ENCODE measurements at places on chromosomes 7 and 10.

DNA sequence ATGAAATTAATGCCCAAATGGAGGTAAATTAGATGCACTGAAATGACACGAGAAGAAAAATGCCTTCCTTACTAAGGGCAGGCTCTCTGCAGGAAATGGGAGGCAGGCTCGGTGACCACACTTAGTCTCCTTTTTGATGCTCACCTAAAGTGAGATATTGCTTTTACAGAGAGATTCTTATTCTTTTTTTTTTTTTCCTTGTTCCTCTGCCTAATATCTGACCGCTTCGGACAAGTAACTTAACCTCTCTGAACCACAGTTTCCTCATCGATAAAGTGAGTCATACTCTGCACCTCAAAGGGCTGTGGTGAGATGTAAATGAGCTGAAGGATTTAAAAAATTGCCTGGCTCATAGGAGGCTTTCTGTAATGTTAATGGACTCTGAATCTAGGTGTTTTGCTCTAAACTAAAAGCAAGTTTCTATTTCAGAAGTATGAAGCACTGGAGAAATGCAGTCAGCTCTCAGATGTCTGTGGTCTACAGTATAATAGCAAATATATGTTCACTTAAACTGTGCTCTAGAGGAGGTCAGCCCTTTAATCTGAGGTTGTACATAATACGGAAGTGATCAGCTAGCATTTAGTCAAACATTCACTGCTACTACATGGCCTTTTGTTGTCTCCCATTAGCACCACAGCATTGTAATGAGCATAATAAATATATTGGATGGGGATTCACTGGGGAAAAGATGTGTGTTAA, 23.2 kb downstream of the NKX2-3 start:
- no peak for DNase-seq

DNA sequence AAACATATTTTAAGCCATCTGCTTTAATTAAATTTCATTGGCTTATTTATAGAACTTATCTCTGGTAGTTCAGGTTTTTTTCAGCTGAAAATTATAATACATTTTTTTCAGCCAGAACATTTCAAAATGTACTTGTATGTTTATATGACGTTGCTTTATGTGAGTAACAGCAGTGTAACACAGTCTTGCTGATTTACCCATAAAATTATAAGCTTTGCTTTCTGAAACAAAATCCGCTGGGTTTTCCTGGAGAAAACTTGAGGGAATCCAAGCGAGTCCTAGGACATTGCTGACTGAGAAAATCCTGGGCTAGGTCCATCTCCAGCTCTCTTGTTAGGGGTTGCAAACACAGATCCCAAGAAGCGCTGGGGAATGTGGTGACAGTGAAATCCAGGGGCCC, 112.2 kb upstream of the GATA3 start:
- DNase-seq = no peak

DNA sequence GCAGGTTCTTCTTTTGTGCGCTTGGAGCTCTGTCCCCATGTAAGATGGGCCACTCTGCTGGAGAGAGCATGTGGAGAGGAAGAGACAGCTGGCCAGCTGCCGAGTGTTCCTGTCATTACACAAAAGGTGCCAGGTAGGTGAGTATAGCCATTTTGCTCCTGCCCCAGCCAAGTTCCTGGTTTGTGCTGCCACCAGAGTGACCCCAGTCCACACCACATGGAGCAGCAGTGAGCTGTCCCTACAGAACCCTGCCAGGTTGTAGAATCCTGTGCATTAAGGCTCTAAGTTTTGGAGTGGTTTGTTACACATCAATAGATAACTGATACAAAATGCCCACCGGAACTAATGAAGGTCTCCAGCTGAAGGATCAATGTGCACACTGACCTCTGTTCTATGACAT, 84.6 kb upstream of the GHITM start:
- DNase-seq = no peak

DNA sequence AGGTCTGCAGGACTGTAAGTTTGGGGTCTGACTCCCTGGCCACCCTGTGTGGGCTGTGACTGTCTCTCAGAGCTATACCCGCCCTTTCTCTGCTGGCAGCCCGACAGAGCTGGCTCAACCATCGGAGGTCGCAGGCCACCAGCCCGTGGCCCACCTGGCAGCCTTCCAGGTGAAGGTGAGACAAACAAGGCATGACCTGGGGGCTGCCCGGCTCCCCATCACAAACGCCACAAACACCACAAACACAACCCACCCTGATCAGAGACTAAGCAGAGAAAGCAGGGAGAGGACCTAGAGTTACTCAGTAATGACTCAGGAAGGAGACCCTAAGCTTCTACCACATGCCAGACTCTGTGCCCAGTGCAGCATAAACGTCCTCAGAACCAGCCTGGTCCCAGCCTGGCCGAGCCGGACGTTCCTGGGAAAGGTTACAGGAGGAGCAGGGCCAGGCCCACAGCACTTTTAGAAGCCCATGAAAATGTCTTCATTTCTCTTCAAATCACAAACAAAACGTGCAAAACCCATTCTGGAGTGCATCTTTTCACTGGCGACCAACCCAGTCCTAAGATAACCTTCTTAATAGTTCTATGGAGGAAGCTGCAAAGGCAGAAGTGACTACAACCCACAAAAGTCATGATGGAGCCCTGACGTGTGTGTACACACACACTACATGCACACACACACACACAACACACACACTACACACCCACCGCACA, 66.8 kb downstream of the MKI67 start:
- DNase-seq = no peak
